ENCODE measurements at places on chromosomes 2 and 18.

- DNase-seq, result no peak
These were observed 69.6 kb downstream of the SNTG2 start for GRCh38 chr2:1020206-1020605.

GRCh38 chr2:27795868-27796277, 24.4 kb downstream of the MRPL33 start:
- peak; percentile 41 for DNase-seq

GRCh38 chr2:28228434-28228995, 164.1 kb upstream of the FOSL2 start:
- DNase-seq, result no peak

DNA sequence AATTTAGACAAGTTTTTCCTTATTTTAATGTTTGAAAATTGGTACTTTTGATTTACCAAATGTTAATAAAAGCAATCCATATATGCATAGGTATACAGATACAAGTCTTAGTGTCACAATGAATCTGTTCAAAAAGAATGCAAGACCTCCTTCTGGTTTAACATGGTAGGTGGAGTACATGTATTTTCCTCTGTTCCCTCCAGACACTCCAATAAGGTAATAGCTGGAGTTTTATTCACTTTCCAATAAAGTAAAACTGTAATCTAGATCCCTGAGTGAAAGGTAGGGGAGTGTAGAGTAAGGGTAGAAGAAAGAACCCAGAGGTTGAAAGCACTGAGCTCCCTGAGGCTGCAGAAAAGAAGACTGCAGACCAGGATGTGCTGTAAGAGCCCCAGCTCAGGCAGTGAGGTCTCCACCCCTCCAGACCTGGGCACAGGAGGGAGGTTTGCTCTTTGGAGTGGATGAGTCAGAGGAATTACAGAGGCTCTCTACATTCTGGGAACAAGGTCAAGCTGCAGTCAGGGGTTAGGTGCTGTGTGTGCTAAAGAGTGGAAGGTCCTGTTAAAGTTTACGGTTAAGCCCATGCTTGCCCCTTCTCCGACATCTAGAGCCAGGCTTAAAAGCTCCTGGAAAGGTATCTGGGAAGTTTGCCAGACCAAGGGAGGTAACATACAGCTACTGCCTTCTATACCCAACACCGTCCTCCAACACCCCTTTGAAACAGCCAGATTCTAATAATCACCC, 27.6 kb upstream of the STAT1 start:
- DNase-seq, result peak; percentile 43

- DNase-seq, result peak; percentile 68
These were observed 10.8 kb downstream of the SPDYA start for GRCh38 chr2:28821295-28821958.

DNA sequence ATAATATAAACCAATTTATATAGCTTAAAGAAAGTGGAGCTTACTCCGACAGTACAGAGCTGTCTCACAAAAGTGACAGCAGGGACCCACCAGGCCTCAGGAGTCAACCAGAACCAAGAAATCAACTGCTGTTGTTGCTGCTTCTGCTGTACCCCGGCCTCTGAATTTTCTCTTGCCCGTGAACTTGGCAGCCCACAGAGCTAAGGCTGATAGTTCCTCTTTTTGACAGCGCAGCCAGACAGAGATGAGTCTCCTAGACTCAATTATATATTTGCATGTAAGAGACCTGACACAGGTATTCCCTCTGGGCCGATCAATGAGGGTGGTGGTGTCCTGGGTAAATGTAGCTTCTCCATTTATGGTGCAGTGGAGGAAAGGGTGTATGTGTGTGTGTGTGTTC, 109.4 kb downstream of the KCTD1 start:
- no peak for DNase-seq

DNA sequence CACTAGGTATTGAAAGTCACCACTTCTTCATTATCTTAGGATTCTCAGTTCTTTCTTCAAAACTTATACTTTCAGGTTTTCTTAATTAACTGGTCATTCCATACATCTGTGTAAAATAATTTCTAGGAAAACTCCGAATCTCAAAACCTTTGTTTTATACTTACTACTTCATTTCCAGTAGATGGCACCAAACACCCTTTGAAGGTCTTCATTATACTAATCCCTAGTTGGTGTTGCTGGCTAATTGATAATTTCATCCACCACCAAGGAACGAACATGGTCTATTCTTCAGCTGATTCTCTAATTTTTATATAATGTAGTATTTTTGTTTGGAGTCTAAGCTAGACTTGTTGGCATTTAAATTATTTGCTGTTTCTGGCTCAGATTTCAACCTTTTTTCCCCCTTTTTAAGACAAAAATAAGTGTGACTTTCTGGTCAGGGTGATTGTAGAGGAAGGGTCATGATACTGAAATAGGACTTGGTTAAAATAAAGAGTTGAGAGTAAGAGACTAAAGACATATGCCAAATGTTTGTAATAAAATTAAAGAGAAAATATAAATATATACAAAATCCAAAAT, 2.8 kb upstream of the MXD1 start:
- no peak for DNase-seq

DNA sequence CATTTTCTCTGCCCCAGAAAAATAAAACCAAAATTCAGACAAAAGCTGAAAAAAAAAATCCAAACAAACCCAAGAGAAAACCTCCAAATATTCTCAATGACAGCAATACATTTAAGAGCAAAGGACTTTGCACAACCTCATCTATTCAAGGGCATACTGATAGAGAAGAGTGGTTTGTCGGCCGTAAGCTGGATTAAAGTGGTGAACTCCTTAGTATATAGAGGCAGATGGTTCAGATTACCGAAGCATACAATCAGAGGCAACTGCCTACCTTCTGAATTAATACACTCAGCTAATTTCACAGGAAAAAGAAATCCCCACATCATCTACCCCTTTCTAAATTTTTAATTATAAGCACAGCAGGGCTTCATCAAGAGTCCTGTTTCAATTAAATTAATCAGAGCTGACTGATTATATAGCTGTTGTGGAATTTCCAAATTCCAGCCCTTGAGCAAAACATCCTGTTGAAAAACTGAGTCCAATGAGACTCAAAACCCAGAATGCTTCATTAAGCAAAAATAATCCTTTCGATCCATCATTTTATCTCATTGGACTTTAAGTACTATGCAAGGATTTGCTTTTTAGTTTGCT, at the start of gene CPLX4:
TSS of gene CPLX4 (minus strand) at position 190 of the 591 bp plus-strand sequence. CDS start at position 3, 187 bp downstream.
- DNase-seq, result no peak

- no peak for DNase-seq
These were observed 296.4 kb downstream of the CYP26B1 start for GRCh38 chr2:71851094-71851750.

DNA sequence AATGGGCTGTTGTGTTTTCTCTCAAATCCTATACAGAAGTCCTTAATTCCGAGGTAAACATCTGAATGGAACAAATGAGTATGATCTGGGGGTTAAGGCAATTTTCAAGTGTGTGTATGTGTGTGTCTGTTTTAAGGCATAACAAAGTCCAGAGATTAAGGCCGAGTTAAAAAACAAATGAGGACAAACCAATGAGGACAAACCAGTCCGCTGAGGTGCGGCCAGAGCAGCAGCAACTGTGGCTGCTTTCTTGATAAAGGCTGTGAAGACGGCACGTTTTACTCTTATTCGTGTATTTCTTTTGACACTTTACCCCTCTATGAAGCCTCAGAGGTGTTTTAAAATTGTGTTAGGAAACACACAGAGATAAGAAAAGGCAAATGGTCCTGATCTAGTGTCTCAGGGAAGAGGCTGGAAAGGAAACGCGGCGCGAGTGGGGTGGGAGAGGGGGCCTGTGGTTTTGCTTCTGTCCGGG, 495 bp upstream of the GULP1 start:
- peak; percentile 42 for DNase-seq

DNA sequence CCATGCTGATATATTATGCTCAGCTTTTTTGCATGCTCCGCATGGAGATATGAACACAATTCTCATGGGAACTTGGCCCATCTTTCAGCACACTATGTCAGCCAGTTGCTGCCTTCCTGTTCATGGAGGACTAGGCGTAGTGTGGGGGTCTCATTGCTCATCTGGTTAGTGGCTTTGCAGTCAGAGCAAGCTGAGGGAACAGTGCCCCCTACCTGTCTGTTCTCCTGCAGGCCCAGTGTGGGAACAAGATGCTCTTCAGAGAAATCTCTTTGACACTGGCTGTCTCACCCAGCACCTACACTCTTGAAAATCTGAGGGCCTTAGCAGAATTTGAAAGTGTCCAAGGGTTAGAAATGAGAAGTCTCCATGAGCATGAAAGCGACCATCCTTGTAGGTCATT, 47.1 kb downstream of the SPTBN1 start:
- no peak for DNase-seq

- no peak for DNase-seq
These were observed 89.7 kb downstream of the SPTBN1 start for GRCh38 chr2:54545702-54546450.

- DNase-seq, result peak; percentile 48
These were observed 9.6 kb downstream of the SERPINB8 start for GRCh38 chr18:63979409-63979920.

- DNase-seq, result no peak
These were observed 124.3 kb downstream of the XRCC5 start for GRCh38 chr2:216233281-216233995.

DNA sequence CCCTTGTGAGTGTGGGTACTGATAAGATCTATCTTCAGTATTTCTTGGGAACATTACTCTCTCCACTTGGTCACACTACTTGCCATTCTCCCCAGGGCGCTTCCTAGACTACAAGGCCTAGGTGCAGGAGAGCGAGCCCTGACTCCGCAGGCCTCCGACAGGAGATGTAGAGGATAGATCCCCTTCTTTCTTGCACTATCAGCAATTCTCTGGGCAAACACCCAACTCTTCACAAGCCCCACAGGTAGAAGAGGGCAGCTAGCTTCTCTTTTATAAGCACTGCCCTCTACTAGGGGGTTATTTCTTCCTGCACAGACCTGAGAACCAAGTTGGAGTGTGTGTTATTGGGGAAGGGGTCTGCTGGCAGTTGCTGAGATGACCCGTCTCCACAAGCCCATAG, 10.7 kb upstream of the RMDN2 start:
- no peak for DNase-seq

DNA sequence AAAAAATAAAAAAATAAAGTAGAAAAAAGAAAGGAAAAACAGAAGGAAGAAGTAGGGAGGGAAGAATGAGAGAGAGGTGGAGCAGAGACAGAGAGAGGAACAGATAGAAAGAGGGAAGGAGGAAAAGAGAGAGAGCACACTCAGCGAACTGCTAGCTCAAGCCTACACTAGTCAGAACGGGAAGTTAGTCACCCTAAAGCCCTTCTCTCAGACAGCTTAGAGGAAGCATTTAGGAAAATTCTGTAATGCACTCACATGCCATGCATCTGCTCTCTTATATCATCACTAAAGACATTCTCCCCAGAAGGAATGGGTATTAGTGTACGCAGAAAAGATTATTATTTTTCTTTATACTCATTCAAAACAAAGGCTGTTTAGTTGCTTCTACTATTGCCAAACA, 68.1 kb upstream of the SULT1C3 start:
- no peak for DNase-seq

GRCh38 chr2:101534149-101534611, 59.3 kb upstream of the RFX8 start:
- DNase-seq, result no peak

DNA sequence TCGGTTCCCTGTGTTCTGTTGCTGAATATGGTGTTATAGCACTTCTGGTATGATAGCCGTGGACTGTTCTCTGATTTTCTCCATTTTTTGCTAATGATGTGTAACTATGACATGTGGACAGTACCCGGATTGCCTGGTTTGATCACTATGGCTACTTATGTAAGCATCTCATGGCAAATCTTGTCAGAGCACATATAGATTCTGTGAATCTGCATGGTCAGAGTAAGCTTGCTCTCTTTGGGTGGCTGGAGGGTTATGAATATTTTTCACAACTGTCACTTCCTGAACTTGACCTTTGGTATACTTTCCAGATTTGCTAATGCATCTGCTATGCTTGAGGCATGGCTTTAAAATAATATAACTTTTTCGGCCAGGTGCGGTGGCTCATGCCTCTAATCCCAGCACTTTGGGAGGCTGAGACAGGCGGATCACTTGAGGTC, 36.8 kb upstream of the ATP8B1 start:
- DNase-seq, result peak; percentile 76

- peak; percentile 88 for DNase-seq
These were observed 34.6 kb upstream of the KLF11 start for GRCh38 chr2:10008809-10009176.

GRCh38 chr2:207768866-207769596, 675 bp downstream of the FZD5 start:
- peak; percentile 92 for DNase-seq

GRCh38 chr18:36532394-36532793, 234.9 kb downstream of the FHOD3 start:
- no peak for DNase-seq

DNA sequence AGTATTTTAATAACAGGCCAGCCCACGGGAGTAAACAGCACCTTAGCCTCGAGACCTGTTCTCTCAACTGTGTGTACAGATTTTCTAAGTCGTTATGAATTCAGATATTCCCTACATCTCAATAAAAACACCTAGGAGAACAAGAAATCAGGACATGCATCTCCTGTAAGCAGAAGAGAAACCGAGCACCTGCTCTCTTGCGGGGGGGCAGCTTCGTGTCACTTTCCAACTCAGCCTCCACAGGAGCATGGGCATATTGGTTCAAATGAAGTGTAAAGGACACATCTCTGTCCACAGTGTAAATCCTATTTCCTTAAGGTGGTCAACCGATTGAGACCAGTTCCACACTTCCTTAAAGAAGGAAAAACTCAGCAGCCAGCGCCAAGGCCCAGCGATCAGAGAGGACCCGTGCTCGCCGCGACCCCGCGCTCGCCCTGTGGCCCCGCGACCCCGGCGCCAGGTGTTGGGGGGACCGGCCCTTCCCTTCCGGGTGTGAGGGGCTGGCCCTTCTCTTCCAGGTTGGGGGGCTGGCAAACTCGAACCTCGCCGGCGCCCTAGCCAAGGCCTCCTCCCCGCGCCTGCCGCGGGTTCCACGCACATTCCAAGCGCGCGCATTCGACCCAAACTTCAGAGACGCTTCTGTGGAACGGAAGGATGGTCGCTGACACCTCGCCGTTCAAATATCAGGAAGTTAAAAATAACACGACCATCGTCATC, 652 bp downstream of the SH3YL1 start:
- no peak for DNase-seq

DNA sequence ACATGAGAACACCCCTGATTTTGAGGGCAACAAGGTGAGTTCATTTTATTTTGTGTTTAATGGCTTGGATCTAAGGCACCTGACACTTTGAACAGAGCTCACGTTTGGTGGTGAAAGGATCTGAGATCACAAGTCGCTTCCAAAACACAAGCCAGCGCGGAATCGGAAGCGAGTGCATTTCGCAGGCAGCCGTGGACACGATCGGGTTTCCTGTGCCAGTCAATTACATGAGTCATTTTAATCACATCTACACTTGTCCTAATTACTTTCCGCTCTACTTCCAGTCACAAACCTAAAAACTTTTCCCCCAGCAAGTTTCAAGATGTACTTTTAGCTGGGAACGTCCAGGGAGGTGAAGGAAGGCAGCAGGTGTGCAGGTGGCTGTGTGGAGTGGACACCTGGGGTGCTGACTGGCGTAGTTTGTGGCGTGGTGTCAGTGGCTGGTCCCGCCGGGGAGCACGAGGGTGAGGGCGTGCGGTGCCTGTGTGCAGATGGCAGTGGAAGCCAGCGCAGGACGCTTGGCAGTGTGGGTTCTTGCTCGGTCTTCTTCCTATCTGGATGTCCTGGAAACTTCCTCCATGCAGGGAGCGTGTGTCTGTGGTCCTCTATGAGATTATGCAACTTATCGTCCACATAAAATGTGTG, 75.6 kb downstream of the DCDC2C start:
- no peak for DNase-seq
